Osteocyte (in vitro differentiated cells): ENCODE measurements at places on chromosomes 12 and 14. TPM values are rescaled to one million over a fixed set of nuclear protein-coding genes. Genes with fewer than 3 reads are reported as not detected.

The AKAP3 gene
- 0.97 and 1.1 TPM in 2 replicates for total RNA-seq

The GPRC5A gene
- 25.7 and 27.3 TPM in 2 replicates for total RNA-seq

The TAS2R8 gene
- 0.50 TPM in 1 of 2 replicates, not detected in the other for total RNA-seq

The RPGRIP1 gene
- not detected in 2 replicates for total RNA-seq

The VAMP1 gene
- total RNA-seq: 6.9 and 9.1 TPM in 2 replicates

The TMCC3 gene
- not detected in 2 replicates for total RNA-seq

The LUM gene
- 473 and 481 TPM in 2 replicates for total RNA-seq

GRCh38 chr12:122152754-122153153, 21.3 kb downstream of the IL31 start:
- no peak for DNase-seq

DNA sequence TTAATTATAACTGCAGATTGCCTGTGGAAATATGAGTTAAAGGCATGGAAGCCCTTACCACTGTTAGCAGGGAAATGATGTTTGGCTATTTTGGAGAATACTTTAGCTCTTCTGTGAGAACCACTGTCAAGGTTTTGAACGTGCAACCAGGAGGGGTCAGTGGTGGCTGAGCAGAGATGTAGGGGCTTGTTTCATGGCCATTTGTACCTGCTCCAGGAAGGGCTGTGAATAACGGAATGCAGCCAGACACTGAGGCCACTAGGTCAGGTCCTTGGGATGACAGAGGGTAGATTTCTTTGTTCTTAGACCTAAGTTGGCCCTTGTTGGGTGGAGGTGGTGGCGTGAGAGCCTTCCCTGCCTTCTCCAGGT, 8.3 kb downstream of the TRAF3 start:
- no peak for DNase-seq

DNA sequence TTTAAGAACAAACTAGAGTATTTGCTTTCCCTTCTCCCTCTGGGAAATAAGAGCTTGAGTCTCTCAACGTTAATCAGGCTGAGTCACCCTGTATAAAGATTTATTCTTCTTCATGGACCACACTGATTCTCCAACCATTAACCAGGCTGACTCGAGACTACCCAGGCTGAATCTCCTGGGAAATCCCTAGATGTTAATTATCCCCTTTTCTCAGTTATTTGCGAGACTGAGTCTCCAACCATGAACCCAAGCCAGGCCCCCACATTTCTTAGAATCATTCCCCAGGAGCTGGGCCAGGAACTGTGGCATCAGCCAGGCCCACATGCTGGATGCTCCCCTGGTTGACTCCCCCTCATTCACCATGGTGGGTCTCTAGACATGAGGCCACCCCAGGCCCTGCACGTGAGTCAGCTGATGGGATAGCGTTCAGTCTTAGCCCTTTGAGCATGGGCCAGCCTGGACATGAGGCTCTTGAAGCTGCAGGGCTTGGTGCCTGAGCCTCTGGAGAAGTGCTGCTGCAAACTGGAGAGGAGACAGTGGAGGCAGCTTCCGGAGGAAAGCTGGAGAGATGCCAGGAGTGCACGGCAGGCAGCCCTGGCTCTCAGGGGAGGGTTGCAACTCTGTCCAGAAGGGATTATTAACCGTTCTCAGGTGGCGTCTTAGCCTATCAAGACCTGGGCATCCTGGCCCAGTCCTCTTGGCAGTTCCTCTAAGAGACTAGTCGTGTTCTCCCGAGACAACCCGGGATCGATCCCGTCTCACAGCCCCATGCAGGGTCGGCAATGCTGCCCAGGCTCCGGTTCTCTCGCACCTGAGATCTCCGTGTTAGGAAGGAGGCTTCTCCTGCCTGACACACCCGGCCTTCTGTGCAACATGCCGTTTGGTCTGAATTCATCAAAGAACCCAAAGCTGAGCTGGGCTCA, 296.6 kb downstream of the ADGRD1 start:
- DNase-seq: no peak

- no peak for DNase-seq
These were observed 153.4 kb downstream of the TMEM132D start for GRCh38 chr12:129750421-129750820.

DNA sequence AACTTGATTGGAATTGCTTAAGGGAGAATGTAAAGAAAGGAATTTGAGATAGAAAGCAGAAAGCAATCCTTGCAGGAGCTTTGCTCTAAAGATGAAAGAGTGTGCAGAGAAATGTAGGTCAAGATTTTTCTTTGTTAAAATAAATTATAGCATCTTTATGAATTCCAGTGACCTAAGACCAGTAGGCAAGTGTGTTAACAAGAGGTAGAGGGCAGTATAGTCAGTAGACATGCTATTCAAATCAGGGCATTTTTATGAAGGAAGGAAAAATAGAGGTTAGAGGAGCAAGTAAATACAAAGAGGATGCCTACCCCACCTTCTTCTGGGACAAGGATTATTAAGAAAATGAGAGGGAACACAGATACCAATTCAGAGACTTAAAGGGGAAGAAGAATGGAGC, 148.5 kb downstream of the PLCZ1 start:
- DNase-seq: no peak

DNA sequence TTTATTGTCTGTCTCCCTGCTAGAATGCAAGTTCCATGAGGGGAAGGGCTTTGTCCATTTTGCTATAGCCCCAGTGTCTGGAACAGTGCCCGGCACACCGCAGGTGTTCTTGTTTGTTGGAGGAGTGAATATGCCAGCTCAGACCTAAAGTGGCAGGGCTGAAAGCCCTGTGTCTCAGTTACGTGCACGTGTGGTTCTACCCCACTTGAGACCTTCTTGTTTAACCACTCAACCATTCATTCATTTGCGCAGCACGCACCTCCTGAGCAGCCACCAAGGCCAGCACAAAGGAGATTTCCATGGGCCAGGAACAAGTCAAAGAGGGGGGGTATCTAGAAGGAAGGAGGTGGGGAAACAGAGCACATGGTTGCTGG, 338.0 kb upstream of the FKBP4 start:
- no peak for DNase-seq

GRCh38 chr14:26427097-26427496, 170.7 kb downstream of the NOVA1 start:
- no peak for DNase-seq

- DNase-seq: no peak
These were observed 22.3 kb upstream of the GNS start for GRCh38 chr12:64781280-64782190.

GRCh38 chr12:132115500-132115899, 28.6 kb downstream of the DDX51 start:
- DNase-seq: no peak

GRCh38 chr12:66270613-66271012, 31.7 kb upstream of the HELB start:
- DNase-seq: no peak

- no peak for DNase-seq
These were observed 233.3 kb upstream of the SSTR1 start for GRCh38 chr14:37974421-37974820.

GRCh38 chr14:54572316-54572715, 5.4 kb downstream of the SAMD4A start:
- DNase-seq: no peak

DNA sequence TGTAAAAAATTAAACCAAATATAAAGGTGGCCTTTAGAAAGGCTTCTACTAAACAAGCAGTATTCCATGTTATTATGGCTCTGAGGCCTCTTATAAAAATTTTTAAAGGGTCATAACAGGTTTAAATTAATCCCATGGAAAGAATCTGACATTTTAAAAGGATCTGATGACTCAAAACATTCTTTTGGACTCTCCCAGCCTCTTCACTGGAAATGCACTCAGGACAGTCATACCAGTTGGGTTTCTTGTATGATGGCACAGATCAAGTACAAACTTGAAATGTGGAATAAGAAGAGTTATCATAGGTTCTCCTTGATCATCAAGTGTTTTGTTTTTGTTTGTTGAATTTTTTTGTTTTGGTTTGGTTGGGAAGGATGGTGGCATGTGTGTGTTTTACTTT, 50.8 kb downstream of the PPP2R5E start:
- DNase-seq: no peak

DNA sequence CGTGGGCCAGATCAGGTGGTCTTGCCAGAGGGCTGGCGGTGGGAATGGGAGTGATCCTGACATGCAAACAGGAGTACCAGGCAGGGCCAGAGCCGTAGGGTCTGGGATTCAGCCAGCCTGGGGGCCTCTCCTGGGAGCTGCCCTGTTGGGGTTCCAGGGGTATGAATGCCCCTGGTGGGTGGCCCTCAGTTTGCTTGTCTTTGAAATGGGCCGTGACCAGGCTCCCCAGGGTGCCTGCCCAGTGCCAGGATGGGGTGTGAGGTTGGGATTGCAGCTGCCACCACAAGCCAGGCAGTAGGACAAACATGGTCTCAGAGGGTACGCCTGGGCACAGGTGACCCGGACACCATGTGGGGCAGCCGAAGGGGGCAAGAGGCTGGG, 168.8 kb downstream of the KIF26A start:
- DNase-seq: no peak

DNA sequence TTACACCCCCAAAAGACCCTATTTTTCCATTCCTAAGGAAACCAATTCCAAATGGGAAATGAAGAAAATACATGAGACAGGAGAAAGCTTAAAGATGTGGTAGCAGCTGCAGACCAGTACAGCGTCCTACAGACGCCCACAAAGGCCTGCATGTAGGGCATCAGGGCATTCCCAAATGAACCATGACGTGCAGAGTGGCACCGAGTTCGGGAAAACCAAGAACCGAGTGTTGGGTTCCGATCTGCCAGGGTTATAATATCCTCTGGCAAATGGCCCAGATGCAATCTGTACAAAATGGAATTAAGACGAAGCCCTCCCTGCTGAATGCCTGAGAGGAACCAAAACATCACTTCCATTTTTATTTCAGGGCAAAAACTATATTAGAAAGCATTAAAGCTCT, 34.4 kb upstream of the SELPLG start:
- DNase-seq: no peak

GRCh38 chr12:123453165-123453564, 4.8 kb upstream of the SNRNP35 start:
- no peak for DNase-seq

DNA sequence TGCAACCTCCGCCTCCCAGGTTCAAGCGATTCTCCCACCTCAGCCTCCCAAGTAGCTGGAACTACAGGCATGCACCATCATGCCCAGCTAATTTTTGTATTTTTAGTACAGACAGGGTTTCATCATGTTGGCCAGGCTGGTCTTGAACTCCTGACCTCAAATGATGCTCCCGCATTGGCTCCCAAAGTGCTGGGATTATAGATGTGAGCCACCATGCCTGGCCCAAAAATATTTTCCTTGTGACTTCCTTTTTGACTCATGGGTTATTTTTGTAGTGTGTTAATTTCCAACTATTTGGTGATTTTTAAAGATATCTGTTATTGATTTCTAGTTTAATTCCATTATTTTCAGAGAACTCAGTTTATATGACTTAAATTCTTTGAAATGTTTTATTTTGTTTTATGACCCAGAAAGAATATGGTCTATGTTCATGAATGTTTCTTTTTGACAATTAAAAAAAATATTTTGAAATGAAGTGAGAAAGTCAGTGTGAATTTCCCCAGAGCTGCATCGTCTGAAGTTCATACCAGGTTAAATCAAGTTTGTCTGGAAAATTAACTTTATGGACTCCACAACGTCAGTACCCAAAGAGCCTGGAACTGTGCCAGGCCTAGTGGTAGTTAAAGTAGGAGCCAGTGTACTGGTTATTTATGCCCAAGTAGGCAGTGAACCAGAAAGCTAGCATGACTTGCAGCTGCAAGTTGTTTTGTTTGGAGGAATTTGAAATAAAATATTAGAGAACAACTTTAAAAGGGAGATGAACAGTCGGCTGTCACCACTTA, 2.8 kb upstream of the CDKL1 start:
- DNase-seq: no peak

DNA sequence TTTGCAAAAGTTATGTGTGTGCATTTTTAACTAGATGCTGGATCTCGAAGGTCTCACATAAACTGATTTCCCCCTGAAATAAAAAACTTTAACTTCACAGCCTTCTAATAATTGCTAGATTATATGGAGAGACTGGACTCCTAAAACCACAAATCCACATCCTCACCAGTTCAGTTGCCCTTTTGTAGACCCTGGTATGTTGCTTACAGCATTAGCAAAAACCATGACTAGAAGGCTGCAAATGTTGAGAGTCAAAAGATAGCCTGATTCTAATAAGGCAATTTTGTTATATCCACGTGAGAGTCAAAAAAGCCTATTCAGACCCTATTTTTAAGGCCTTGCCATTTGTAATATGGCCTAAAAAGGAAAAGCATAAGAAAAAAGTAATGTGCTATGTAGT, 37.4 kb downstream of the RASSF8 start:
- no peak for DNase-seq

DNA sequence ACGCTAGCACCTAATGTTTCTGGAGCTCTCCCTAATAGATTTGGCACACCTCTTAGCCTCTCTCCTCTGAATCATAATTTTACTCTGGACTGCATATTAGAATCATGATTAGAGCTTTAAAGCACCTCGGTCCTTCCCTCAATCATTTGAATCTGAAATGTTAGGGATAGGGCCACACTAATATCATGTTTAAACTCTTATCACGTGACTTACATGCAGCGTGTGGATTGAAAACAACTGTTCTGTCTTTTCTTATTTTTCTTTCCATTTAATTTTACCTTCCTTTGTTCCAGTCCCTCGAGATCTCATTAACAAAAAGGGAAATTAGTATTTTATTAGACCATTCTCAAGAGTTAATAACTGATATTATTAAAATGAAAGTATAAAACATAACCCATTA, 762.5 kb upstream of the FLRT2 start:
- no peak for DNase-seq

GRCh38 chr12:85260896-85261295, 19.1 kb upstream of the ALX1 start:
- no peak for DNase-seq

GRCh38 chr12:76558684-76559399, 729 bp downstream of the OSBPL8 start:
- DNase-seq: no peak

- no peak for DNase-seq
These were observed 251.3 kb upstream of the RPL10L start for GRCh38 chr14:46902837-46903236.

- DNase-seq: no peak
These were observed 206.1 kb downstream of the PCNX1 start for GRCh38 chr14:71113376-71113775.

GRCh38 chr12:63294327-63294632, 143.3 kb upstream of the AVPR1A start:
- no peak for DNase-seq

DNA sequence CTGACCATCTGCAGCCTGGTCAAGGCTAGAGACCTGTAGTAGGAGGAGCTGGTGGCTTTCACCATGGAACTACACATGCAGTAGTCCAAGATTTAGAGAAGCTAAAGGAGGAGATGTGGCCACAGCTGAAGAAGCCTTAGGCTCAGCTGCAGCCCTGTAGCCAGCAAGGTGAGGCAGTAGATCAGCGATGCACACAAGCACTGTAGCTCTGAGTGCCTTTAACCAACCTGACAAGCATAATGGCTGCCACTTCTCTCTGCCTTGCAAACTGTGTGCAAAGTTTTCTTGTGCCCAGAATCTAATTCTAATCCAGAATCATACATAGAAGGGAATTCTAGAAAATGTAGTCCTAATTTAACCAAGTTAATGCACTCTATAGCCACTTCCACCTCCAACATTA, 159.0 kb upstream of the ARID2 start:
- DNase-seq: no peak
